ENCODE measurements at places on chromosomes 6 and 20. TPM values are rescaled to one million over a fixed set of nuclear protein-coding genes. Genes with fewer than 3 reads are reported as not detected.

The PPIL1 gene
- total RNA-seq, result 20.1 TPM

The CGAS gene
- 2.5 TPM for total RNA-seq

The PSORS1C2 gene
- total RNA-seq, result not detected

The SLA2 gene
- 0.68 TPM for total RNA-seq

The RRBP1 gene
- total RNA-seq, result 205 TPM

The GSTA2 gene
- 1.1 TPM for total RNA-seq

The MUC22 gene
- not detected for total RNA-seq

The LY6G6F gene
- total RNA-seq, result not detected

The PAQR8 gene
- 6.7 TPM for total RNA-seq

The CLIC5 gene
- 0.11 TPM for total RNA-seq

The MYMX gene
- total RNA-seq, result 2.4 TPM

The CGA gene
- total RNA-seq, result not detected

The COL9A3 gene
- 133 TPM for total RNA-seq

The TREM2 gene
- total RNA-seq, result not detected

The SUMO4 gene
- total RNA-seq, result 2.4 TPM

The FOXS1 gene
- not detected for total RNA-seq

The BMP5 gene
- total RNA-seq, result 0.49 TPM

The TNNC2 gene
- total RNA-seq, result 0.47 TPM

The HCRTR2 gene
- total RNA-seq, result not detected

The SPDEF gene
- total RNA-seq, result 1.1 TPM

The DACT2 gene
- total RNA-seq, result 44.0 TPM

The NKAIN2 gene
- total RNA-seq, result 0.38 TPM

The NTSR1 gene
- total RNA-seq, result not detected

The MYB gene
- total RNA-seq, result 5.3 TPM

The NKX2-2 gene
- total RNA-seq, result 1.4 TPM

The C6orf15 gene
- not detected for total RNA-seq

The MUC21 gene
- total RNA-seq, result not detected

The SLC17A3 gene
- not detected for total RNA-seq

The ADTRP gene
- 0.20 TPM for total RNA-seq

The HLA-DQB1 gene
- total RNA-seq, result 11.1 TPM

The MYL9 gene
- total RNA-seq, result 274 TPM

The RBM24 gene
- total RNA-seq, result 13.6 TPM

The SNPH gene
- total RNA-seq, result 5.4 TPM

The ETV7 gene
- 0.42 TPM for total RNA-seq

The FAM162B gene
- total RNA-seq, result 0.79 TPM

The SLC22A1 gene
- 0.80 TPM for total RNA-seq

The SRXN1 gene
- 12.0 TPM for total RNA-seq

The SPEF1 gene
- 0.44 TPM for total RNA-seq

The CCN6 gene
- total RNA-seq, result not detected

The ENPP1 gene
- 11.6 TPM for total RNA-seq

The FAXC gene
- 19.5 TPM for total RNA-seq

The LY6G6C gene
- 0.29 TPM for total RNA-seq

The NRM gene
- 40.1 TPM for total RNA-seq

The COL11A2 gene
- total RNA-seq, result 0.86 TPM

The TMC2 gene
- total RNA-seq, result not detected

The RMND1 gene
- total RNA-seq, result 45.4 TPM

The SEMG1 gene
- total RNA-seq, result 0.46 TPM

The TAAR9 gene
- not detected for total RNA-seq
